ENCODE measurements at places on chromosomes 4 and X.

GRCh38 chrX:629230-630006 lies 1.2 kb upstream of the SHOX start:
- no peak for DNase-seq

- DNase-seq: no peak
Measured at GRCh38 chrX:22024577-22024976, 7.5 kb upstream of the PHEX start.

- no peak for DNase-seq
Measured at GRCh38 chr4:113975578-113975977, 3.9 kb downstream of the ARSJ start.

GRCh38 chr4:61596606-61597340 lies 396.6 kb downstream of the ADGRL3 start:
- DNase-seq: no peak

- no peak for DNase-seq
Measured at GRCh38 chr4:121155893-121156292, 8.2 kb downstream of the TNIP3 start.

Measured in right forelimb (tissue), 1 donor.